ENCODE measurements at places on chromosomes 7 and 10. TPM values are rescaled to one million over a fixed set of nuclear protein-coding genes. Genes with fewer than 3 reads are reported as not detected.

PIP gene
- total RNA-seq: not detected

FGFR2 gene
- 73.3 TPM for total RNA-seq

ZNF485 gene
- total RNA-seq: 1.4 TPM

SLC18A2 gene
- 0.75 TPM for total RNA-seq

TCAF2 gene
- total RNA-seq: 3.3 TPM

IQCE gene
- 27.2 TPM for total RNA-seq

TRIM56 gene
- total RNA-seq: 23.8 TPM

DNA sequence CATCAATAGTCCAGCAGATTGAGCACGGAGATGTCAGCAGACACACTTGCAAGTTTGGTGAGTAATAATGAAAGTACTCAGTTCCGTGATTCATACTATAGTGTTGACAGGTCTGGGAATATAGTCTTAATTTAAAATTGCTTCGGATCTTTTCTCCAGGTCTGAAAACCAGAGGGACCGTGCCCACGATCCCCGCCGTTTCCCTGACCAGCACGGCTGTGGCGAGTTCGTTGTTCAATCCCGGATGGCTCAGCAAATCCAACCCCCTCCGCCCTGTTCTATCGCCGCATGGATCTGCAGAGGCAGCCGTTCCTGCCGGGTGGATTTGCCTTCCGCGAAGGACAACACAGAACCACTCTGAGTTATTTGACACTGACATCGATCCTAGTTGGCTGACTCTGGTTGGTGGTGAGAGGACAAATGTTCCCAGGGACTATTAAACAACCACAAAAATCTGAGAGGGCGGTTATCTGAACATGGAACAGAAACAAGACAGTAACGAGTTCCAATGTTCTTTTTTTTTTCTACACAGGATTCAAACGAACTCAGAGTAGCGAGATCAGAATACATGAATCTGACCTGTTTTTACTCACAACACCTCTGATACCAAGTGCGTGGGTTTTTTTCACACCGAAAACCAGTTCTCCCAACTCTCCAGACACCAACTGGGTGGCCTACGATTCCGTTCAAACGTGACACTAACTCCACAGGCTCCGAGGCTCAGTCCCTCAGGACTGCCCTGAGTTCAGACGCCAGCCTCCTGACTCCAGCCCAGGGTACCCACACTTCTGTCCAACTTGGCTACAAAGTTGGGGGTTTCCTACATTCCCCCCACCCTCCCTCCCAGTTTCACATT is 52.7 kb downstream of the RBM17 start:
- DNase-seq: no peak

- no peak for DNase-seq
Observed at GRCh38 chr7:43303740-43304241, 191.3 kb downstream of the HECW1 start.

GRCh38 chr7:25558605-25559004 is 330.3 kb upstream of the NPVF start:
- DNase-seq: no peak

- no peak for DNase-seq
Observed at GRCh38 chr10:65320236-65321026, 1605.4 kb upstream of the LRRTM3 start.

- peak; percentile 73 for DNase-seq
Observed at GRCh38 chr7:148962823-148963582, 65.3 kb downstream of the PDIA4 start.

- no peak for DNase-seq
Observed at GRCh38 chr10:47370878-47371277, 13.2 kb downstream of the ZNF488 start.

DNA sequence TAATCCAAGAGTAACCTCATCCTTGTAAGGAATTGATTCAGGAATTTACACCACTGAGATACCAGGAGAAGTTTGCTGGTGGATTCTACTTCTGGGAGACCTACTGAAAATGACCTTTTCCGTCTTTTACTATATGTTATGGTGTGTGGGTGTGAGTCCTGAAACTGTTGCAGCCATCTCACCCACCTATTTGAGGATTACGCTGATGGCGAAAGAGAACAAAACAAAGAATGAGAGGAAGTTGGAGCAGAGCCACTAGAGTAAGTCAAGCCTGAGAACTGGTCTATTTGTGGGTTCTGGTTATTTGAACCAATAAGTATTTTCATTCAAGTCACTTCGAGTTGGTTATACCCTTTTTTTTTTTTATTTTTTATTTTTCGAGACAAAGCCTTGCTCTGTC is 12.7 kb upstream of the ABCC2 start:
- DNase-seq: no peak

- DNase-seq: no peak
Observed at GRCh38 chr7:151380199-151381097, 29.4 kb downstream of the WDR86 start.

GRCh38 chr7:43390576-43390975 is 192.3 kb upstream of the STK17A start:
- no peak for DNase-seq

DNA sequence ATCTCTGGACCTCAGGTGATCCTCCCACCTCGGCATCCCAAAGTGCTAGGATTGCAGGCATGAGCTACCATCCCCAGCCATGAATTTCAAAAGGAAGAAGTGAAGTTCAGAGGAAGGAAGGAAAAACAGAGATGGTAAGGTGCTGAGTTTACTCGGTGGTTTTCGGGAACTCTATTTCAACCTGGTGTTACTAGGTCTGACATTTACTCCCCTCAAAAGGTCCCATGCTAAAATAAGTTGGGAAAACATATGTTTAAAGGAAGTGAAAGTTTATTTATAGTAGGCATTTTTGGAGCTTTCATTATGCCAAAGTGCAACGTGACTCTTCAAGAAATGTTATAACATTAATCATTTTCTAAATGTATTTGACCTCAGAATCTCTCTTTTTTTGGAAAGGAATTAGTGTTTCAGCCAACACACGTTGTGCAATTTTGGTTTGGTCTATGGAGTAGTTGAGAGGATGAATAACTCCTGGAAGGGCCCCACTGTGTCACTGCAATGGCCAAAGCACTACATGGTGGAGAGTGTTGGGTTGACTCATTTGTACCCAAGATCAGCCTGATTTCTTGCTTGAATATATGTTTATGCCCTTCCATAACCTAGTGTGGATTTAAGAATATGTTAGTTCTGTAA is 114.7 kb upstream of the FAM171A1 start:
- DNase-seq: no peak

DNA sequence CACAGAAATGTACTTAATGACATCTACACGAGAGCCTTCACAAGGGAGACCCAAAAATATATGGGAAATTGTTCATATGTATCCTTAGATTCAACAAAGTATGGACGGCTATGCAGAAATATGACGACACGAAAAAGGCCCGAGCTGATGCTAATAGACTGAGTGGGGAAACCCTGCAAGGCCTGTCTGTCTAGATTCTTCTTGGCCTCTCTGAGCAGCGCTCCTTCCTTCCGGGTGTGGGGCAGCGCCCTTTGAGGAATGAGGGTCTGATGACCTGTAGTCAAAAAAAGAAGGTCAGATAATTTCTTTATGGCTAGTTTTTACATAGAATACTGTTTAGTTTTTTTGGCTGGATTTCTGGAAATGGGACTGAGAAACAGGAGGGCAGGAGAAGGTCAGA is 192.8 kb upstream of the AKR1E2 start:
- no peak for DNase-seq

DNA sequence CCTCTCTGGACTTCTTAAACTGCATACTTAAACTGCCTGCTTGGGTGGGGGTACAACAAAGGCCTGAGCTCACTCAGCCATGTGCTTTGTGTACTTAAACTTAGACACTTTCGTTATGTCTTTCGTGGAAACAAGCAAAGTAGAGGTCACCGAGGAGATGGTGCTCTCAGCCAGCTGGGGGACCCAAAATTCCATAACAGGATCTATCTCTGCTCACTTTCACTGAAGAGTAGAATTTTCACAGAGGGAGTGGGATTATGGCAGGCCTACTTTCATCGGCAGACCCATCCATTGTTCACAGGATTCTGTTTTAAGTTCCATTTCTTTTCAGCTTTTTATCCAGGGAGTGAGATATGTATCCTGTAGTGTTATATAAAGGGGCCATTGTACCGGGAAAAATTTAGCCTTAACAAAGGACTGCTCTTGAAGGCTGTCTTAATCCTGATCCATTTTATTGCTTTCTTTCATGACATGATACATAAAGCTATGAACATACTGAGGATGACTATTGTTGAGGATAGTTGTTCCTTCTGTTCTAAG is 370.0 kb upstream of the GHITM start:
- no peak for DNase-seq

GRCh38 chr7:91242097-91242844 is 22.0 kb upstream of the FZD1 start:
- no peak for DNase-seq

DNA sequence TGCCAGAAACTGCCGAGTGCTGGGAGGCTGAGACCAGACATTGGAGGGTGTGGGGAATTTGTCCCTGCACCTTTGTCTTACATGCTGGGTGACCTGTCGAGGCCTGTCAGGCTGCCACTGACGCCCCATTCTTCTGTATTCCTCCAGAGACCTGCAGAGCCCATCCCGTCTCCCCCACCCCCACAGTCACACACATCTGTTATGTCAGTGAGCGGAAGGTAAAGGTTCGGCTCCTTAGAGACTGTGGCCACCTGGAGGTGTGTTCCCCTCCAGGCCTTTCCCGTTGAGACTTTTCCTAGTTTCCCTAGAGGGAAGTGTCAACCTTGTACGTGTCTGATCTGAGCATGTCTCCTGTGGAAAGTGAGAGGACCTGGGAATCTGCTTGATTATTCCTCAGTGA is 84.5 kb downstream of the ATXN7L1 start:
- no peak for DNase-seq

GRCh38 chr7:70325509-70326101 is 727.3 kb downstream of the AUTS2 start:
- no peak for DNase-seq

DNA sequence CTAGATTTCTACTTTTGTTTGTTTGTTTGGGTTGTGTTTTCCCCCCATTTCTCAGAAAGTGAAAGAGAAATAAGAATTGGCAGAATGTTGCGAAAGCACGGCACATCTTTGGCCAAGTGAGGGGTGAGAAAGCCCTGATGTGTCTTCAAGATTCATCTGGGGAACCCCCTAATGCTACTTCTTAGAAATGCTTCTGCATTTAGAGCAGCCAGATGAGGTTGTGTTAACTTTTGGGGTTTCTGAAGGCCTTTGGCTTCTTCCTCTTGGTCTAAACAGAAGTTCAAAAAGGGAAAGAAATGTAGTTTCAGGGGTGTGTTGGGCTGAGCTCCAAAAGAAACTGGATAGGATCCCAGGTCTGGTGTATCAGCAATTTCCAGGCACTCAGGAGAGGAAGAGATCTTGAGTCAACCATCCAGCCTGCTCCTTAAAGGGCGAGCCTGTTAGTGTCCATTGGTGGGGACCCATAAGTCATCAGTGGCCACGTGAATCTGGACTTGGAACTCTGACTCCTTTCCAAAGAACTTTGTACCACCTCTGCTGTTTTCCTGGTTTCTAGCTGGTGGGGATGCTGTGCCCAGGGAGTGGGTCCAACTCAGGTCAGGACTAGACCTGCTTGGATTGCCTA is 6.5 kb downstream of the DUSP5 start:
- peak; percentile 55 for DNase-seq

Data from transverse colon (tissue), 4 donors.